ENCODE measurements at places on chromosomes 7 and 10.

DNA sequence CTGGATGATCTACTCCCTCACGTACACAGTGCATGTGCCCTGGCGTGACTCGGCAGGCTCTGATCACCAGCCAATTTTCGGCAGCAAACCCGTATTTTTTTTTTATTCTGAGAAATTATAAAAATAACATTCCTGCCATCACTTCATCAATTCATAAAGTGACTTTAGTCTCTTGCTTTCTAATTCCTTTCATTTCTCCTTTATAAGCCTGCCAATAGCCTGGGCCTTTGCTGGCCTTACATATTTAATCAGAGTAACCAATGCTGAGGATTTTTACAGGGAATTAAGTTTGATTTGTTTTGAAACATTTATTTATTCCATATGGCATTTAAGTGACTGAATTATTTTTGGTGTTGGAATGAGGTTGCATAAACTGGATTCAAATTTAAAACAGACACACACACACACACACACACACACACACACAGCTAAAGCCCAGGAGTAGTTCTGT is 140.8 kb downstream of the ETV1 start:
- DNase-seq: no peak

DNA sequence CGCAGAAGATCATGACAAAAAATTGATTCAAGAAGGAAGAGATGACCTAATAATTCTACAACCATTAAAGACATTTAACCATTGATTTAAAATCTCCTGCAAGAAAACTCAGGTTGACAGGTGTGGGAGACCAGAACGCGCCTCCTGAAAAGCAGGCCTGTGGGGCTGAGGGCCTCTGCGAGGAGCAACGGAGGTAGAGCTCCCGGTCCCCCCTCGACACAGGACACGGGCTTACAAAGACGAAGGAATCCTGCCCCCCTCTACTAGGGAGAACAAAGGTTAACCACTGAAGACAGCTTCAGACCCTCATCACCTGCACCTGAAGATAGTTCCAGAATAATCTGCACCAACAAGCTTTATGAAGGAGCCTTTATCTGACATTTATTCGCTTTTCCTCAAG is 55.9 kb upstream of the INPP5A start:
- peak; percentile 30 for DNase-seq

GRCh38 chr7:106054156-106054910 is 57.8 kb downstream of the SYPL1 start:
- no peak for DNase-seq

DNA sequence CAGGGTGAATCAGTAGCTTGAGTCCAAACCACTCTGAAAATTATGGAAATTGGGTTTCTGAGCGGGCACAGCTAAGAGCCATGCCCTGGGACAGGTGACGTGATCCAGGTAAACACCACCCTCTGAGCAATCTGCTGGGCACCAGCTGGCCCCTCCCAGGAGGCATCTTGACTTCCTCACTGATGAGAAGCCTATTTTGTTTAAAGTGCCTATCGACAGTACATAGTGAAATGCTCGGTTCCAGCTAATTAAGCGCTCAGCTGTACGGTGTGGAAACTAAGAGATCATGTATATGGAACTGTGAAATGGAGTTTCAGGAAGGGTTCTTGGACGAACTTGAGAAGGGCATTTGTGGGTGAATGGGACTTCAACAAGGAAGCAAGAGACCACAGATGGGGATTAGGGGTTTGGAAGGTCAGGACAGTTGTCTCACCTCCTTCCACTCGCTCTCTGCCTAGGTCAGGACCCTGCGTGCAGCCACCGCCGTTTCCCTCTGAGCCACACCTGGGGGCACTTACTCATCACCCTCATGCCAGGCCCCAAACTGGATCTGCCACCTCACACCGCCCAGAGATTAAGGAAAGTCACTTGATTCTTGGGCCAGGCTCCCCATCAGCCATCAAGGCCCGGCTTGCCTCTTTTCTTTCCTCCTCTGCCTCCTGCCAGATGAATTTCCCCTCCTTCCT is 3.2 kb downstream of the ITPRIP start:
- no peak for DNase-seq

DNA sequence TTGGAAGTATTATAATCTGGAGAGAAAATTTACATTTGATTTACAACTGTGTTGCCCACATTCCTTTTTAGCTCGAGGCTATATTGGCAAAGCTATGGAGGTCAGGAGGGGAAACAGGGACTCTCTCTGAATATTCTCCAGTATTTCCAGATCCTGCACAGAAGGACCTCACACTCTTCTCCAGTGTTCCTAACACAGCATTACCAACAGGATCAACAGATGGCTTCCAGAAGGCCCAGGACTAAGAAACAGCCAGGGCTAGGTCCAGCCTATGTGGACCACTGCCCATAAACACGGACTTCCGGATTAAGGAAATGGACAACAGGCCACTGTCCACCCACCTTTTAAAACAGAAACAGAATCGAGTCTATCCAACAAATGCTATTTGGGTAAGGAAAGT is 65.3 kb downstream of the CHCHD3 start:
- DNase-seq: no peak
